HuH-7.5 (cell line): ENCODE measurements at places on chromosomes 1 and 21.

DNA sequence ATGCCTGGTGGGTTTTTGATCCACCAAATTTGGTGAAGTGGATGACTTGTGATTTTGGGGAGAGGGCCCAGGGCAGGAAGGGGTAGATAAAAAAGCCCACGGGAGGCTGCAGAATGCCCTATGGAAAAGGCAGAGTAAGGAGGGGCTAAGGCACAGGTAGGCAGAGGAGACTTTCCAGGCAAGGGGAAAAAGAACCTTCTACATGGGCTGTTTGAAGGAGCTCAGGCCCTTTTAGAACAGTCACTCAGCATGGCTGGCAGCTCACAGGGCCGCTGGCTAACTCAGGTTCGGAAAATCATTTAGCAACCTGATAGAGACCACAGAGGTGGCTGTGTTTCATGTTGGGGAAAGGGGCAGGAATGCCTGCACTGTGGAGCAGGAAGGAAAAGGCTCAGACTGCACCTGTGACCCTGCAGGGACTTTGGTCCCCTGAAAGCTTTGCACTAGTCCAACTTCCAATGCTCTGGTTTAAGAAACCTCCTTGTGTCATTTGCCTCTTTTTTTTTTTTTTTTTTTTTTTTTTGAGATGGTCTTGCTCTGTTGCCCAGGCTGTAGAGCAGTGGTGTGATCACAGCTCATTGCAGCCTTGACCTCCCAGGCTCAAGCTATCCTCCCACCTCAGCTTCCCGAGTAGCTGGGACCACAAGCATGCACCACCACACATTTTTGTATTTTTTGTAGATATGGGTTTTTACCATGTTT is 58.5 kb upstream of the ENAH start:
- no peak for DNase-seq

GRCh38 chr1:173495609-173496267 is 18.6 kb downstream of the PRDX6 start:
- no peak for DNase-seq

- no peak for DNase-seq
These were observed 24.8 kb downstream of the CNST start for GRCh38 chr1:246591047-246591446.

DNA sequence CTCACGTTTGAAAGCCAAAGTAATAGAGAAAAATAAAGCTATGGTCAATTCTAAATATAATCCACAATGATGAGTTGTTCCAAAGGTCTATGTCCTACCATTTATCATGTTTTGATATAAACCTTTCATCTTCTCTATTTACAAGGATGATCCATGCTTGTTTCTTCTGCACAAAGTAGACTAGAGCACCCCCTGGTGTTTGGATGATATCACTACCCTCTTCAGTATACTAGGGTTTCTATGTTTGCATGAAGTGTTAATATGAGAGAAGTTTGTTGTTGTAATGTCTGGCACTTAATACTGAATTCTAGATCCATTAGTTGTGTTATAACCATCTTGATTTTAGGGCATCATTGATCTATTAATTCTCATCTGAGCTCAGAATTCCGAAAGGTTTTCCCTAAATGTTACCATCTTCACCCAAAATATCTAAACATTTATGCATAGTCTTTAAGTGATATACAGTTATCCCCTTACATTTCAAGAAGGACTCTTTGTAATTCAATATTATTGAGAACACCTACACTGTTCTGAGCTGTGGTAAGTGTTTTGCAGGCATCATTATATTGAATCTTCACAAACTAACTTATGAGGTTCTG is 21.1 kb downstream of the CLDN8 start:
- no peak for DNase-seq

- DNase-seq: no peak
These were observed 7.0 kb downstream of the ALDH4A1 start for GRCh38 chr1:18895317-18895716.

DNA sequence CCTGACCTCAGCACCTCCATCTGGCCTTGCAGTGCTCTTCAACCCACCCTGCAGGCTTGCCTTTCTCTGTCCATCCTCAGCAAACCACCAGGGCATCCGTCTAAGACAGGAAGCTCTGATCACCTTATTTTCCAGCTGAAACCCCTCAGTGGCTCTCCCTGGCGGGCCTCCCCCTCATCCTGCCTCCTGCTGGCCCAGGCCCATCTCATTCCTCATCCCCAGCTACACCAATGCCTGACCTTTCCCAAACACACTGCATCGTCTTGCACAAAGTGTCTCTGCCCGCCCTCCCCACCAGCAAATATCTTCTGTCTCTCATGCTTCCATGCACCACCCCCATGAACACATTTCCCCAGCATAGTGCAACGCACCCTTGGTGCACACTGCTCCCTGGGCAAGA is 205.0 kb downstream of the TOMM20 start:
- no peak for DNase-seq

GRCh38 chr1:213061263-213061662 is 10.2 kb downstream of the RPS6KC1 start:
- DNase-seq: no peak

DNA sequence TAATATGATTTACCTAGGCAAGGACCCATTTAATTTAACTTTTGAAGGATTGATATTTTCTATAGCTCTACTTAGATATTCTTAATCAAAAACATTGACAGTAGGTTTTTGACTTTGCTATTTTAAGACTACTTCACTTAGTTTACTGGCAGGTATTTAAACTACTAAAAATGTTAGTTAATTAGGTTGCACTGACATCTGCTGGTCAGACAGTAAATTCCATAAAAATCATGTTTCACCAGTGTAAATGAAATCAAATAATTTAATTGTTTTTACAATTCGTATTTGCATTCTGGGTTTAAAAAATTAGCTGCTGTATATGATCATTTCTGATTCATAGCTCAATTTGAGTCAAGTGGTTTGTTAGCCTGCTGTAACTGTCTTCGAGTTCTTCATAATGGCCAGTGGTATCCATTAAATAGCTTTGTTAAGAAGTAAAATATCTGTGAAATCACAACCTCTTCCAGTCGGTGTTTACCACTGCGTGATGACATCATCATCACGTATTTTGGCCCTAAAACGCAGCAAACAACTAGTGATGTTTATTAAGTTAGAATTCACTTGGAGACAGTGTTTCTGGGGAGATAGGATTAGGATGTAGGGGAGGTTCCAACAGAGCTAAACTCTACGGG is 26.2 kb downstream of the EXTL2 start:
- DNase-seq: no peak
